ENCODE measurements at places on chromosomes 4 and X.

GRCh38 chrX:41733939-41734338, 10.0 kb downstream of the GPR82 start:
- DNase-seq: peak; percentile 40

DNA sequence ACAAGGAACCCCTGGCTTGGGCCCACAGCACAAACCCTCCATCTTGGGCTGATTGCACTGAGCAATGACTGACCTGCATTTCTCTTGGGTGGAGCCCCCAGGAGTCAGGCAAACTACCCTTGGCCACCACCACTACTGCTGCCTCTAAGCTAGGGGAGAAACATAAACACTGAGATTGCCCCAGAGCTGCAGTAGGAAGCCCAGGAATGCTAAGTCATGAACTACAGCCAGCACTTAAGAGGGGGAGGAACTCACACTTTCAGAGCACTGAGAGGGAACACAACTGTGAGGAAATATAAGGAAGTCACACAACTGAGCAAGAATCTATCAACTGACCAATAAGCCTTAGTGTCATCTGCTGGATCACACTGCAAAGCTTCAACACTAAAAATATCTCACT, 111.6 kb upstream of the PPP3CA start:
- peak; percentile 57 for DNase-seq

DNA sequence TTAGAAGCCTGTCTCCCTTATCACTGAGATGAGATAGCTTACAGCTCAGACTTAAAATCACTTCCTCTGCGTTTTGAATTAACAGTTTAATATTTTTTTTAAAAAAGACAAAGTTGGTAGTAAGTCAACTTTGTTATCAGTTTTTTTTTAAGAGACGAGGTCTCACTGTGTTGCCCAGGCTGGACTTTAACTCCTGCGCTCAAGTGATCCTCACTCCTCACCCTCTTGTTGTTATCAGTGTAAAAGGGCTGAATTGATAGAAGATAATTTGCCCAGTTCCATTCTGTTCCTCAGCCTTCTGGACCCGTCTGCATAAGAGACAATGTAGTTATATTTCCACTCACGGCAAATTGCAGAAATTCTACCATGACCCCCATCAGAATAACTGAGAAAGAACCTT, 245.4 kb downstream of the DCTD start:
- DNase-seq: no peak

DNA sequence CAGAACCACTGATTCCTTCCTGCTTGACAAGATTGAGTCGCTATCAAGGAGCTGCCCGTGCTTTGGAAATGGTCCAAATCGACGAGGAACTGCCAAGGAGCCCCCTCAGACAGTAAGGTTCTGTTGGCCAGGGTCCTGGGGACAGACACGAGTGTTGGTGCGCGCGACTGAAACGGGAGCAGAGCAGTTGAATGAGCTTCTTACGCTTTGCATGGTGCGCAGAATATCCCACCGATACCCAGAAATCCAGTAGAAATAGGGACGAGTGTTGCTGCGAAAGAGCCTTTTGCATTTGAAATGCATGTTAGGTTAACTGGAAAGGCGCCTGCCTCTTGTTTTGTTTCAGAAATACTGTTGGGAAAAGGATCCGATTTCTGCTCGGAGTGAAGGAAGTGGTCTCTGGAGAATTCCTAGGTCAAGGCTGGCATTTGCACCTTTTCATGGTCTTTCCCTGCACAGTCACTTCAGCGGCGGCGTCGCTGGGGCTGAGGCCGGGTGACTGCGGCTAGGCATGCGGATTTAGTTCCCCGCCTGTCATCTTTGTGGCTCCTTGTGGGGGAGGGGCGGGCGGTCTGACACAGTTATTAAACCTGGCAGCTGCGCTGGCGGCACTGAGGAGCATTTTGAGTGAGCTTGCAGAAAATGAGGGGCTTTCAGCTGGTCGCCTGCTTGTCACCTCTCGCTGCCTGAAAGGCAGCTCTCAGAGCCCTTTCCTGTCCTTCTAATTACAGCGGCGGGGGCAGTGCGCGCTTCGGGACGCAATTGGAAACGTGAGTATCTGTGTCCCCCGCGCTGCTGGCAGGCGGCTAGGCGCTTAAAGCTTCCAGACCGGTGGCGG, 51.5 kb upstream of the TRIM2 start:
- peak; percentile 15 for DNase-seq

GRCh38 chrX:38817004-38817703, 15.9 kb downstream of the MID1IP1 start:
- peak; percentile 23 for DNase-seq

- no peak for DNase-seq
Observed at GRCh38 chr4:152340818-152341217, 195.1 kb downstream of the FBXW7 start.

GRCh38 chr4:151887031-151887815, 126.4 kb upstream of the GATB start:
- peak; percentile 80 for DNase-seq

DNA sequence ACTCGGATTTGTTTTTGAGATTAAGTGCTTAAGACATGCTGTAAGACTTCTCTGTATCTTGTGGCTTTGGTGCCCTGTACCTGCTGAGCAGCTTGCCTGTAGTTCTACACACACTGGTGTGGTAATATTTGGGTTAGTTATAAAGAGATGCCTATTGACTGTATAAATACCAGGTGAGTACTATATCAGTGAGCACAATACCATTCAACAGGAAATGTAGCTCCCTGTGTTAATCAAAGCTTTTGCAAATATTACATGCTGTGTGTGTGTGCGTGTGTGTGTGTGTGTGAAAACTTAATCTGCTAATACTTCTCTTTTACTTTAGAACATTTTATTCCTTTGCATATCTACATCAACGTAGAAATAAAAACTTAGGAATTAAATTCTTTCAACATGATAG, 30.1 kb downstream of the MYOZ2 start:
- DNase-seq: no peak

DNA sequence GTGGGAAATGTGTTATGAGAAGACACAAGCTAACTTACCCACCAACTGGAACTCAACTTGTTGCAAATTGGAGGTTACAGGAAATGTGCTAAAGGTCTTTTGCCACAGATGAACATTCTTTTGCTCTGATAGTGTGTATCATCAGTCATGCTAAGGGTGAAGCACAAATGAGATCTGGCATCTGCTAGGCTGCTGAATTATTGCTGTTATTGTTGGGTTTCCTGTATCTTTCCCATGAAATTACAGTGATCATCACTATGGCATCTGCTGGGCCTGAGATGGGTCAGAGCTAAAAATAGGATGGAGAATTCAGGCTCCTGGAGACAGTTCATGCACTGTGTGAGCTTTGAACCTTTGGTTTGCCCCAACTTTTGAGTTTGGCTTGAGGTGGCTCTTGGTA, 124.5 kb downstream of the NPNT start:
- DNase-seq: no peak

DNA sequence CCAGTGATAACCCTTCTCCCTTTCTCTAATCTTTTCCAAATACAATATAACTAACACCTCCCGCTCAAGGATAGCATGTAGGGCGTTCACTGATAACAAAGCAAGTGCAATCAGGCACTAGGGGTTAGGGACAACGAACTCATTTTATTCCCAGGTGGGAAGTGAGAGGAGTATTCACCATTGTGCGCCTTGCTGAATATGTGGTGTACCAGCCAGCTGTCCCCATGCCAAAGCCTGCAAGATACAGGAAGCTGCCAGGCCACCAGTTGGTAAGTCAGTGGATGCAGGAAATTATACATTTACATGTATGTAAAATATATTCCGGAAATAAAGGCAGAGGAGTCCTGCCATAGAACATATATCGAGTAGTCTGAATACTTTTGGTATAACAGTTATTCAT, 6.3 kb upstream of the HPRT1 start:
- DNase-seq: no peak

DNA sequence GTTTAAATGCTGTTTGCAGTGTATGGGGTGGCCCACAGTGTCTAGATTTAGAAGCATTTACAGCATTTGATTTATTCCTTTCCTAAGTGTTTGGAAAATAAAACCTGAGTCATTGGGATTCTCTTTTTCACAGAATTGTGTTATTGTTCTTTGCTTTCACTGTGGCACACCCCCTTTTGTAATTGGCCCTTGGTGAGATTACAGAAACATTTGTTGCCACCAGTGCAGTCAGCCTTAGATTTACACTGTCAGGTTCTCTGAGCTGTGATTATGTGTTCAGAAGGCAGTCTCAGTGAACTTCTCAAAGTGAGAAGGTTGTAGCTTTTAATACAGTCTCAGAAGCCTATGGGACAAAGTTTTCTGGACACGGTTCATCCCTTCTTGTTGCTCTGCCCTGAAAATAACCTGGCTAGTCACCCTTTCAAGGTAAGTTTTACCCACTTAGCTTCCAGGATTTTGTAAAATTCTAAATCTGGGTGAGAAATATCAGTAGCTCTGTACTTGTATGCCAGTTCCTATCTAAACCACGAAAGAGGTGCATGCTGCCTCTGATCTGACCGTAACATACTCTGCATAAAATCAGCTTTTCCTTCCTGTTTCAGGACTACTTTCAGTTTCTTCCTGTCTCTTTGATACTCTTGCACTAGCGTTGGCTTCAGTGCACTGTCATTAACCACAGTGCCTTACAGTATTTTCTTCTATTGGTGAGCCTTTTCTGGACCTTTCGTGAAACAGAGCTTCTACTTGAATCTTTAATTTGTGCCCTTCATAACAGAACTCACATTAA, 12.6 kb downstream of the RUFY3 start:
- peak; percentile 87 for DNase-seq

DNA sequence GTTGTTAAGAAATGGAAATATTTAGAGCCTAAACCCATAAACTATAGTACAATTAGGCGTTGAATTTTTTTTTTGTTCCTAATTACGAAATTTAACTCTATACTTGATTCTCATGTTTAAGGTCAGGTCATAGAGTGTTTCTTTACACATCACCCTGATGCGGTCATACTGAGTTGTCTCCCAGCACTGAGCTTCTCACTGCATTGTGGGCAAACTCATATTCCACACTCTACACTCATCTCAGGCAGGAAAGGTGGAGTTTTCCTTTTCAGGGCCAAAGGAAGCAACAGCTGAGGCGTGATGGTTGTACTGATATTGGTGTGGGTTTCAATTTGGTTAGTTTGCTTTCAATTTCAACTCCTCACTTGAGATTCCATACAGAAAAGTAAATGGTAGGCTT, 75.4 kb downstream of the FAT4 start:
- no peak for DNase-seq

DNA sequence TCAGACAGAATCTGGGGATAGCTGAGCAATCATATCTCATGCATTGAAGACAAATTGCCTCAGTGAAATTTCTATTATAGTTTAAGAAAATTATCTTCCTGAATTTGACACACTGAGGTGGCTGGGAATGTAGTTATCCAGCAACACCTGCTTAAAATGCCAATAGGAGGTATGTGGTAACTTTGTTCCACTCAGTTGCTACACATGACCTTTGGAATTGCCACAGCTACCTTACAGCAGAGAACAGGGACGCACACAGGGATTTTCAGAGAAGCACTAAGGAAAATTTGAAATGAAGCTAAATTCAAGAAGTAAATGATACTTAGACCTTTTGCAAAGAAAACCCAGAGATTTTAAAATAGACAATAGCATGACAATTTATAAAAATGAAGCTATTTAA, 264.6 kb downstream of the IL1RAPL1 start:
- DNase-seq: no peak

DNA sequence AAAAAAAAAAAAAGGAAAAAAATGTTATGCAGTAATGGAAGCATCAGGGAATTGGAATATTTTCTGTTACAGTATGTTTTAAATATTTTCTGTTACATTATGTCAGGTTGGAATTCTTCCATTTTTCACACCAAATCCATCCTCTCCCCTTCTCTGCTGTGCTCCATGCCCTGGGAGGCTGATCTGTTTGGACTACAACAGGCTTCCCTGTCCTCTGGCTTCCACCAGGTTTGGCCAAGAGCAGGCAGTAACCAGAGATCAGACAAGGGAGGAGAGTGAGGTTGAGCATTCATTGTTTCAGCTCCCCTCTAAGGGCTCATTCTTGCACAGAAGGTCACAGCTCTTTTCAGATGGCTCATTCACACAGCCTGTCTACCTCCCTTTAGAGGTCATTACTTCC, 11.7 kb upstream of the TMEM184C start:
- DNase-seq: no peak

- DNase-seq: no peak
Observed at GRCh38 chr4:7867701-7868435, 71.8 kb downstream of the AFAP1 start.

GRCh38 chr4:3128058-3128457, 53.6 kb downstream of the HTT start:
- DNase-seq: no peak

DNA sequence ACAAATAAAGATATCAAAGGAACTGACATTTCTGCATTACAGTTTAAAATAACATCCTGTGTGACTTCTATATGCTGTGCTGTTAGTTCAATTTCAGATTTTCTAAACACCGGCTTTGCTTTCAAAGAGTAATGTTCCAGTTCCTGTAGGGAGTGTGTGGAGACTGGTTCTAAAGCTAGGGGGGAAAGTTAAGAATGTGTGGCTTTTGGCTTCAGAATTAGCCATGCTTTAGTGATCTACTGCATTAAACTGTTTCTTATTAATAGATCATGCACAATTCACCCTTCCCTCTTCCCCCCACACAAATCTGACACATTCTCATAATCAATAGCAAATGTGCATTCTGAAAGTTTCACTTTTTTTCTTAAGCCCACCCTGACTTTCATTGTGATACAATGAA, 32.0 kb upstream of the DKK2 start:
- no peak for DNase-seq

DNA sequence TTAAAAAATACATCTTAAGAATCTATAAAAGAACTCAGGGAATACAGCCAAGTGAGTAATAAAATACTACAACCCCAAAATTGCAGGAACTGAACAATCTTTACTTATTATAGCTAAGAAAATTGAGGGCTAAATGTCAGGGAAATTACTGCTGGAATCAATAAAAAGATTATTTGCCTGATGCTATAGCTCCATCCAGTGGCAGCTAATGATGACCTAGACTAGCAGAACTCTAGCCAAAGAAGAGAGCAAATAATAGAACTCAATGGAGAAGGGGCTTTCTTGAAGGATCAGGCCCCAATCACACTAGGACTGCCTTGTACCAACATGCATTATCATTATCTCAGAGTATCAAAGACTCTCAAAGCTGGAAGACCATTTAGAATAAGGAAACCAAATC, 85.0 kb upstream of the FAM241A start:
- peak; percentile 42 for DNase-seq

- peak; percentile 77 for DNase-seq
Observed at GRCh38 chr4:184473499-184474262, 669 bp downstream of the IRF2 start.

- DNase-seq: no peak
Observed at GRCh38 chr4:137968956-137969678, 273.0 kb downstream of the SLC7A11 start.

GRCh38 chr4:6584865-6585264, 9.9 kb downstream of the MAN2B2 start:
- no peak for DNase-seq

DNA sequence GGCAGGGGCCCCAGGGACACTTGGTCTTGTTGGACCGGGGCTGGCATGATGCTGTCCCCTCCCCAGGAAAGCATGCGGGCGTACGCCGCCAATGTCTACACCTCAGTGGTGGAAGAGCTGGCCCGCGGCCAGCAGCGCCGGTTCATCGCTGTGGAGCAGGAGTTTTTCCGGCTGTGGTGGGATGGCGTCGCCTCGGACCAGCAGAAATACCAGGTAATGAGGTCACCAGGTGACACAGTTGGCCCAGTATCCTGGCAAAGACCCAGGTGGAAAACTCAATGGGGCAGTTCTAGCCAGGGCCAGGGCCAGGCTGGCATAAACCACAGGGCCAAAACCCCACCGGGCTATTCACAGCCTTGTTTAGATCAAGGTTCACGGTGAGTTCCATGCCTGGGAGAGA, 1.5 kb downstream of the MAN2B2 start:
- no peak for DNase-seq

GRCh38 chr4:40923316-40924095, 173.8 kb downstream of the NSUN7 start:
- DNase-seq: no peak
